ENCODE measurements at places on chromosomes 6 and 20.

GRCh38 chr20:59020938-59021551 lies 1.8 kb downstream of the TUBB1 start:
- peak; percentile 53 for DNase-seq

- DNase-seq: peak; percentile 63
Measured at GRCh38 chr6:157632821-157633220, 190.2 kb upstream of the SNX9 start.

GRCh38 chr6:28900577-28901256 lies 23.1 kb downstream of the TRIM27 start:
- no peak for DNase-seq

DNA sequence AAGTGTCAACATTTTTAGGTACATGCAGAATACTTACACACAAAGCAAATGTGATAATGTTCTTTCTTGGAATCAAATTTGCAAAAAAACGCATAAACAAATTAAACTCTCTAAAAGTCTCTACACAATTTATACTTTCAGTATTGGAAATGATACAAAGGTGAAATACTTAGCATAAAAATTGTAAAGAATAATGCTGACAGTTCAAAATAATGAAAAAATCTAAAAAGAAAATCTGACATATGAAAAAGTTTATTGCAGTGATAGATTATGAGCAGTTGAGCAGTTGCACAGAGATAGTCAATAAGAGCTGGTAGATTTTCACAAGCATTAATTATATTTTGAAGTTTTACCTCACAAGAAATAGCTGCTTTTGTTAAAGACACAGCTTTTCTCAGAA lies 1176.4 kb upstream of the EYS start:
- no peak for DNase-seq

Measured in fibroblast of upper back skin (primary cell).